Airway epithelial cell (primary cell): ENCODE measurements at places on chromosomes 5 and 9. TPM values are rescaled to one million over a fixed set of nuclear protein-coding genes. Genes with fewer than 3 reads are reported as not detected.

Gene ENTR1
- total RNA-seq: 45.6 and 48.5 TPM in 2 replicates

Gene JAKMIP2
- total RNA-seq: 0.14 TPM in 2 replicates

Gene ROR2
- total RNA-seq: 0.85 and 0.88 TPM in 2 replicates

Gene C9orf152
- 0.07 TPM in 1 of 2 replicates, not detected in the other for total RNA-seq

Gene DCAF10
- total RNA-seq: 11.0 and 14.4 TPM in 2 replicates

Gene FCN2
- not detected in 2 replicates for total RNA-seq

Gene HMHB1
- total RNA-seq: not detected in 2 replicates

Gene RNF20
- total RNA-seq: 11.4 and 18.1 TPM in 2 replicates

Gene KCNV2
- total RNA-seq: not detected in 2 replicates

Gene CDH6
- total RNA-seq: 11.3 and 14.1 TPM in 2 replicates

Gene ANKDD1B
- total RNA-seq: not detected in 2 replicates

Gene SELENOP
- 3.2 and 6.7 TPM in 2 replicates for total RNA-seq

Gene ATP10B
- 3.1 and 3.9 TPM in 2 replicates for total RNA-seq

Gene TYRP1
- not detected in 2 replicates for total RNA-seq

Gene SLC25A2
- not detected in 2 replicates for total RNA-seq

Gene GPR150
- 0.65 TPM in 1 of 2 replicates, not detected in the other for total RNA-seq

Gene NEUROG1
- total RNA-seq: not detected in 2 replicates

Gene STX17
- 16.0 and 19.6 TPM in 2 replicates for total RNA-seq

Gene LOX
- total RNA-seq: 1.3 and 3.4 TPM in 2 replicates

Gene CCDC112
- total RNA-seq: 1.9 and 4.3 TPM in 2 replicates

Gene SHISAL2B
- total RNA-seq: not detected in 2 replicates

Gene FAM153A
- total RNA-seq: not detected in 2 replicates

Gene GFRA3
- total RNA-seq: not detected in 2 replicates

Gene PSAT1
- 58.3 and 61.2 TPM in 2 replicates for total RNA-seq

Gene HTR1A
- total RNA-seq: not detected in 2 replicates

Gene PPP3R2
- not detected in 2 replicates for total RNA-seq

Gene FAM169A
- total RNA-seq: 4.8 and 14.0 TPM in 2 replicates

Gene PPIC
- total RNA-seq: 27.9 and 36.0 TPM in 2 replicates

Gene BHMT2
- not detected in 2 replicates for total RNA-seq

Gene STING1
- total RNA-seq: 45.3 and 48.2 TPM in 2 replicates

Gene INSYN2B
- total RNA-seq: 0.42 and 1.9 TPM in 2 replicates

Gene RXRA
- total RNA-seq: 40.1 and 65.9 TPM in 2 replicates
